ENCODE measurements at places on chromosomes 12 and 14. TPM values are rescaled to one million over a fixed set of nuclear protein-coding genes. Genes with fewer than 3 reads are reported as not detected.

The TGFB3 gene
- 176 TPM for total RNA-seq

The CGRRF1 gene
- 19.8 TPM for total RNA-seq

The TEX52 gene
- total RNA-seq, result not detected

DNA sequence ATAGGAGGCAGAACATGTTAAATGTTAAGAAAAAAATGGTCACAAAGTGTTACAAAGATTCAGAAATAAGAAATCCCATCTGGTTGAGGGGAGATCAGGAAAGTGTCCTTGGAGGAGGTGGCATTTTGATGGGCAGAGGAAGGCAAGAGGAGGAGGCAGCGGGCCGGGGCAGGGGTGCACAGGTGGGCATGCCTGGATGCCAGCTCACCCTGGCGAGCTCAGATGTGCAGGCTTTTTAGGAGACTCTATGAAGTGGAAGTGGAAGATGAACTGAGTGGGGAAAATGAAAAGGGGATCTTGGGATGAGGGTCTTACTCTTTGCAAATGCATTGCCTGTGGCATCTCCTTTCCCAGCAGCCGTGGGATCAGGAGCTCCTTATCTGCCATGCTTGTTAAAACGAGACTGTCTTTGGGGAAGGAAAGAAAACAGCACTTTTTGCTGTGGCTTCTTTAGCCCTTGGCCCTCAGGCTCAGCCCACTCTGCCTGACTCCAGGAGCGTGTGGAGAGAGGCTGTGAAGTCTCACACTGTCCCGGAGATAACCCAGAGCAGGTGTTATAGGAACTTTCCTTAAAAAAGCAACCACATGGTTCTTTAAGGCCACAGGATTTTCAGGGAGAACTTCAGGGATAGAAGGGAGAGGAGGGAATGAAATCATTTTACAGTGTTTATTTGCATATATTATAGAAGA, 62.6 kb downstream of the ELK3 start:
- H3K4me3 ChIP-seq, result no peak overlapping the region
- no peaks in the 10 kb centered on the region for H3K27me3 ChIP-seq
- peaks cover 30% of the 10 kb centered on the region for H3K36me3 ChIP-seq
- no peak overlapping the region for H3K27ac ChIP-seq

The RPGRIP1 gene
- total RNA-seq, result not detected

GRCh38 chr12:2353281-2353680, 300.5 kb downstream of the CACNA1C start:
- peaks cover 35% of the 10 kb centered on the region for H3K4me1 ChIP-seq
- H3K4me3 ChIP-seq, result no peak overlapping the region
- H3K27me3 ChIP-seq, result no peaks in the 10 kb centered on the region

DNA sequence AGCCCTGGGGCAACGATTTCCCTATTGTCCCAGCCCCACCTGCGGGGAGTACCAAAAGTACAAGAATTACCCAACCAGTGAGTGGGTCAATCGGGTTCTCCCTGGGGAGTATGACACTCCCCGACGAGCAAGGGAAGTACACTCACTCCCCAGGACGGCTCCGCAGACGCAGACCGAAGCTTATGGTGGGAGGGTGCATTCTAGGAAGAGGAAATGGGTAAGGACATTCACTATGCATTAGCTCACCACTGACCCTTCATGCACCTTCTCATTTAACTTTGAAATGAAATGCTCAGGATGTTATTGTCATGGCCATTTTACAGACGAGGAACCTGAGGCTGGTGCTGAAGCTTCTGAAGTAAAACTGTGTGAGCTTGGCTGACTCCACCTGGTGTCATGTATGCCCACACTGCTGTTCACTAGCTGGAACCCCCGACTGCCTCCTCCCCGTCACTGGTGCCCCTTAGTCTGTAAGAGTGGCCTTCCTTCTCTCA, 45.8 kb upstream of the TMED10 start:
- peak overlapping the region; percentile 47 for H3K27ac ChIP-seq
- DNase-seq, result no peak
- no peaks in the 10 kb centered on the region for H3K27me3 ChIP-seq
- peaks cover 15% of the 10 kb centered on the region for H3K4me1 ChIP-seq

DNA sequence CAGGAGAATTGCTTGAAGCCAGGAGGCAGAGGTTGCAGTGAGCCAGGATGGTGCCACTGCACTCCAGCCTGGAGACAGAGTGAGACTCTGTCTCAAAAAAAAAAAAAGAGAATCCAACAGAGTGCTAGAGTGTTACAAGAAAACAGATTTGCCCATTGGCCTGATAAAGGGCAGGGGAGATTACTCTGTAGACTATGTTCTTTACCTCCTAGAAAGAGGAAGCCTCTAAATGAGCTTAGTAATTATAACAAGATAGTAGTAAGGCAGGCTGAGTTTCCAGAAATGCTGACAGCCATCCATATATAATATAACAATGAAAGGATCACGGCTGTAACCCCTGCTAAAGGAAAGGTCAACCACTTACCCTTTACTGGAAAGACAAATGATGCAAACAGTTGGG, 24.4 kb downstream of the AK7 start:
- H3K4me3 ChIP-seq, result no peak overlapping the region
- no peaks in the 10 kb centered on the region for H3K36me3 ChIP-seq
- no peak overlapping the region for H3K27ac ChIP-seq
- H3K27me3 ChIP-seq, result peaks cover 11% of the 10 kb centered on the region

The CSAD gene
- total RNA-seq, result 47.0 TPM

The RNU4-1 gene
- 2,875 TPM for total RNA-seq

The ASB2 gene
- 0.38 TPM for total RNA-seq

DNA sequence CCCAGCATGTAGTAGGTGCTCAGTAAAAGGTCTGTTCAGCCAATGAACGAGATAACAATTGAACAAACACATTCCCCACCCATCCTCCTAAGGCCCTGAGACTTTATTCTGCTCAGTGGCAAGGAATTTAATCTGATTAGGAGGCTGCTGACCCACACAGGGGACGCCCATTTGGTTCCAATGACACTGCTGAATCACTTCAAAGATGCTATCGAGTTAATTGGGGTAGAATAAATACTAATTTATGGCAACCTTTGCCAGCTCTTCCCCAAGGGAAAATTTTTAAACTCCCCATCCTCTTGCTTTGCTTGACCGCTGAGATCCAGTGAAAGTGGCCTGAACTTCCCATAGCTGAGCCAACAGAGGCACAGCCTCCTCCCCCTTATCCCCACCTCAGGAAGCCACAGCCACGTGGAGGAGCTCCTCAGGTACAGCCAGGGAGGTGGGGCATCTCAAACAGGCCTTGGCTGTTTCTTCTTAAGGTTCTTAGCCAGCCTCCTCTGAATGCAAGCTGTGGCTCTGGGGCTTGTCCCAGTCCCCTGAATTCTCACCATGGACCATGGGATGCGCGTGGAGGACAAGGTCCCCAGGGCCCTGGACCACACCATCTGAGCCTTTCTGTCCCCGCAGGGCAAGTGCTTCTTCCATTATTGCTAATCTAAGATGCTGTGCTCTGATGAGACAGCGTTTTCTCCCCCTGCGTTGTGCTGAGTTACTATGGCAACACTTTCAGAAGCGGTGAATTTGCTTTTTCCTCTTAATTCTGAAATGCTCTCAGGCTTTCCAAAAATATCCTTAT, 26.7 kb downstream of the C14orf132 start:
- H3K27ac ChIP-seq, result no peak overlapping the region
- peaks cover 27% of the 10 kb centered on the region for H3K4me1 ChIP-seq
- H3K36me3 ChIP-seq, result peaks cover 18% of the 10 kb centered on the region
- no peak overlapping the region for H3K4me3 ChIP-seq
- H3K27me3 ChIP-seq, result no peaks in the 10 kb centered on the region

The B4GALNT3 gene
- total RNA-seq, result 0.21 TPM
